ENCODE measurements at places on chromosomes 12 and 14. TPM values are rescaled to one million over a fixed set of nuclear protein-coding genes. Genes with fewer than 3 reads are reported as not detected.

The SLC10A1 gene
- not detected for total RNA-seq

The CDH24 gene
- 4.9 TPM for total RNA-seq

- no peak for DNase-seq
These were observed 9.9 kb downstream of the PUS1 start for GRCh38 chr12:131939007-131939406.

DNA sequence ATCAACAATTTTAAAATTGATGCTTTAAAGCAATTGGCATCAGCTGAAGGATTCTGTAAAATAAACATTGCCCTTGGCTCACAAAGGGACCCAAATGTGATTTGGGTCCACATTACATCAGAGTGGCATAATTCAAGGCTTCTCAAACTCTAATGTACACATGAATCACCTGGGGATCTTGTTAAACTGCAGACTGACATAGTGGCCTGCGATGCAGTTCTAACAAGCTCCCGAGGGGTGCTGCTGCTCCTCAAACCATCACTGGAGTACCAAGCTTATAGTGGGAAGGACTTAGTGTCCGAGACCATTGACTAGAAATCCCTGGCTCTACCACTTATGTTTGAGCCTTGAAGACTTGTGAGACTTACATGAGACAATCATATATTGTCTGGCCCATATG, 31.8 kb upstream of the DNM1L start:
- DNase-seq = no peak

- DNase-seq = no peak
These were observed 280.0 kb downstream of the LRIG3 start for GRCh38 chr12:58640314-58640713.

The CABP1 gene
- not detected for total RNA-seq

GRCh38 chr12:114163771-114164170, 197.6 kb upstream of the RBM19 start:
- DNase-seq = no peak
